ENCODE measurements at places on chromosomes 4 and X. TPM values are rescaled to one million over a fixed set of nuclear protein-coding genes. Genes with fewer than 3 reads are reported as not detected.

GRCh38 chr4:111754003-111754402 lies 391.3 kb upstream of the FAM241A start:
- DNase-seq: no peak

DNA sequence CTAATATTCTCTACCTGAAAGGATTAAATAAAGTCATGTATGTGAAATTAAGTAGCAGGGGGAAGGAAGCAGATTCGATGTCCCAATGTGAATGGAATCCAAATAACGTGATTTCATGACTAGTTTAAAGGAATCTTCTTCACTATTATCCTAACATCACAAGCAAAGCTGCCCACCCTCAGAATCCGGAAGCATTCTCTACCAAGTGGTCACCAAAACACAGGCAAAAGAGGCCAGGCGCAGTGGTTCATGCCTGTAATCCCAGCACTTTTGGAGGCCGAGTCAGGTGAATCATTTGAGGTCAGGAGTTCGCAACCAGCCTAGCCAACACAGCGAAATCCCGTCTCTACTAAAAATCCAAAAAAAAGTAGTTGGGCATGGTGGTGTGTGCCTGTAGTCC lies 212.9 kb downstream of the LDB2 start:
- no peak for DNase-seq

MSX1 gene
- 1.2 TPM for total RNA-seq

LIMCH1 gene
- total RNA-seq: 90.3 TPM

MAGED4B gene
- total RNA-seq: 47.9 TPM
